ENCODE measurements at places on chromosomes 16 and 17. TPM values are rescaled to one million over a fixed set of nuclear protein-coding genes. Genes with fewer than 3 reads are reported as not detected.

DNA sequence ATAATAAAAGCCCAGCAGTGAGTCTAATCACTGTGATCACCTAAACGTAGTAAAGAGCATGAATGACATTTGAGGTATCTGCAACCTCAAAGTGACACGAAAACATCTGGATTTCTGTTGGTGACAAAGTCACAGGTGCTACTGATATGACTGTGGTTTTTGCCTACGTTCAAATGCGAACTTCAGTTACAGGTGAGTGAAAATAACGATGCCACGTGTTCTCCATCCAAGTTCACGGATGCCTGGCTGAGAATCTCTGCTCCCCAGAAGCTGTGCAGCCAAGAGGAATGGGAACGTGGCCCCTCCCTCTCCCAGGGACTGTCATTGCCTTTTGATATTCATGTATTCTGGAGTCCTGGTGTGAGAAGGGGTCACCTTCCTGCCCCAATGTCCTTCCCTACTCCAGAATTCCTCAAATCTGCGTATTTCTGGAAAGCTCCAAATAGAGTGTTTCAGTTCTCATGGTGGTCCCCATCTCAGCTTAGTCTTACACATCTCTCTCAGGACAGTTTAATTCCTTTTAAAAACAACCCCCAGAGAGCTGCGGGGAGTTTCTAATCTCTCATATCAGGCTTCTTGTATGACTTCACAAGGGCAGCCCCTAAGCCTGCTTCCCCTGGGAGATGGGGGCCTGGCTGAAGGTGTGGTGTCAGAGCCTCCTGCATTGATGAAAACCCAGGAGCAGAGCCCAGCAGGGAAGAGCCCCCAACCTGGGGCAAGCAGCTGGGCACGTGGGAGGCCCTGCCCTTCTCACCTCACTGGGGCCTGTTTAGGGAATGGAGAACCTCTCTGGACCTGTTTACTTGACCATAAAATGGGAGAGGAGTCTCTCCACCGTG lies 25.8 kb downstream of the PIK3R5 start:
- H3K4me1 ChIP-seq, result peaks cover 5% of the 10 kb centered on the region
- H3K27me3 ChIP-seq, result no peaks in the 10 kb centered on the region
- DNase-seq, result no peak
- no peak overlapping the region for H3K27ac ChIP-seq

MT1A gene
- total RNA-seq, result not detected

DNA sequence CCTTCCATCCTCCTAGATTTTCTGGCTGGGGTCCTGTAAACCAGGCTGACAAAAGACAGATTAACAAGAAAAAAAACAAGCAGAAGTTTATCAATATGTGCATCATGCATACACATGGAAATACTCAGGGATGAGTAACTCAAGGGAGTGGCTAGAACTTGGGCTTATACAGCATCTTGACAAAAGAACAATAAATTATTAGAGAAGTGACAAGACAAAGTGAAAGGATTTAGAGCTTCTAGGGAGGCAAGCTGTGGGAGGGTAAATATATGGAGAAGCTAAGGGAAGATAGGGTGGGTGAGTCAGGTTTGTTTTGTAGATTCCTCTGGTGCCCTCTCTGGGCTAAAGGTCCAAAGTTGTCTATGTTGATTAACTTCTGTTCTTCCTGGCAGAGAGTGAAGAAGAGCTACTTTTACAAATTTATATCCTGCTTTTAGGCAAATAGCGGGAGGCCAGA lies 48.0 kb upstream of the NDRG4 start:
- no peak overlapping the region for H3K4me3 ChIP-seq
- H3K36me3 ChIP-seq, result no peaks in the 10 kb centered on the region
- DNase-seq, result peak; percentile 22
- no peak overlapping the region for H3K27ac ChIP-seq

DNA sequence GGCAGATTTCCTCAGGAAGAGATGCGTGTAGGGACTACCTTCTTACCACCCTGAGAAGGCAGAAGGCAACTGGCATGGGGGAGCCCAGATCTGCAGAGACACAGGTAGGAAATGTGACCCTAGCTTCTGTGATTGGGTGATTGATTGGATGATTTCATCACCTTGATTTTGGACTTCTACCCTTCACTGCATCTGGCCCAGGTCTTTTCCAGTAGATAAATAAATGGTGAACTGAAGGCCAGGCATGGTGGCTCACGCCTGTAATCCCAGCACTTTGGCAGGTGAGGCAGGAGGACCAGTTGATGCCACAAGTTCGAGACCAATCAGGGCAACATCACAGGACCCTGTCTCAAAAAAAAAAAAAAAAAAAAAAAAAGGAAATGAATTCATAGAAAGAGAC lies 14.7 kb upstream of the SMURF2 start:
- DNase-seq, result no peak
- no peaks in the 10 kb centered on the region for H3K27me3 ChIP-seq
- peaks cover 15% of the 10 kb centered on the region for H3K4me1 ChIP-seq
- H3K36me3 ChIP-seq, result no peaks in the 10 kb centered on the region
- H3K4me3 ChIP-seq, result no peak overlapping the region
- no peak overlapping the region for H3K27ac ChIP-seq

DNA sequence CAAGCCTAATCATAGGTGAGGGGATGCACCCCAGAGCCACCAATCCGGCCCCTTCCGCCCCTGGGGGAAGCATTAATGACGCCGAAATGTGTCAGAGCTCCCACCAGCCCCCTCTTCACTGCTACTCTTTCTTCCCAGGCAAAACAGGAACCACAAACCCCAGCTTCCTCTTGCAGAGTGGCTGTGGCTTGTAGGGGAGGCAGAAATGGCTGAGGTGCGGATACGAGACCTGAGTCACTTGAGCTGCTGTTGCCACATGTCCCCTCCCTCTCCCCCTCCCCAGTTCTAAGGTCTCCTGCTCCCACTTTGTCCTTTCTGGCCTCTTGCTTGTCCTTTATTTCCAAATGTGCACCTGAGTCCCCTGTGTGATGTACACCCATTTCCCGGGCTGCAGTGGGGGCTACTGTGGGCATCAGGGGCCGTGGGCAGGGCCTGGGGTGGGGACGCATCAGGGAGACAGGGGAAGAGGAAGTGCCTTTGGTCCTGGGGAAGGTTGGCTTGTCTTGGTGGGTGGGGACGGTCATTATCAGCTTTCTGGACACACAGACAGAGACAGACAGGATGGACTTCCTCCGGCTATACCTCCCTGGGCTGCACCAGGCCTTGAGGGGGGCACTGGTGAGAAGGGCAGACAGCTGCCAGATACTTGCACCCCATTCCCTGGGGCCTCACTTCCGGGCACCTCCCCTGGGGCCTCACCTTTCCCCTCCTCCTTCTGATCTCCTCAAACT lies at the start of gene APOBR:
Gene APOBR (plus strand): TSS at position 523 of the 731 bp plus-strand sequence. CDS start 39 bp downstream, at position 562.
- H3K4me3 ChIP-seq, result no peak within 1 kb of the TSS
- peaks cover 12% of the 10 kb centered on the region for H3K36me3 ChIP-seq
- DNase-seq, result no peak

DNA sequence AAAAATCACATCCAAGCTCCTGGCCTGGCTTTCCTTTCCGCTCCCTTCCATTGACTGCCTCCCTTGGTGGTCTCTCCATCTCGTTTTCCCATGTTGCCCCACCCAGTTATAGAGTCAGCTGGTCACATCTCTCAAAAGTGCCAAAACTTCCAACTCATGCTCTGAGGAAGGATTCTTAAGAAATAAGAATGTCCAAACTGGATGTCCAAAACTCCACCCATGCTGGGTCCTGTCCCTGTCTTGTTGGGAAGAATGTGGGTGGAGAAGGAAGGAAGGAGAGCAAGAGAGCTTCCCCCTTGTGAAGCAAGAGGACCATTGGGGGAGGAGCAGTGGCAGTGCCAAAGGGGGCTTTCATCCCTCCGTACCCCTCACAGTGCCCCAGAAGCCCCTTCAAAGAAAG lies 44.6 kb upstream of the MAP3K14 start:
- no peak overlapping the region for H3K4me3 ChIP-seq
- H3K36me3 ChIP-seq, result no peaks in the 10 kb centered on the region
- H3K4me1 ChIP-seq, result peaks cover 4% of the 10 kb centered on the region
- DNase-seq, result no peak

- H3K4me3 ChIP-seq, result no peak overlapping the region
- peaks cover 30% of the 10 kb centered on the region for H3K27me3 ChIP-seq
- H3K27ac ChIP-seq, result no peak overlapping the region
- H3K4me1 ChIP-seq, result no peaks in the 10 kb centered on the region
- H3K36me3 ChIP-seq, result no peaks in the 10 kb centered on the region
These were observed 224.1 kb downstream of the GSG1L start for GRCh38 chr16:27839419-27839818.

ABCC12 gene
- not detected for total RNA-seq

DNA sequence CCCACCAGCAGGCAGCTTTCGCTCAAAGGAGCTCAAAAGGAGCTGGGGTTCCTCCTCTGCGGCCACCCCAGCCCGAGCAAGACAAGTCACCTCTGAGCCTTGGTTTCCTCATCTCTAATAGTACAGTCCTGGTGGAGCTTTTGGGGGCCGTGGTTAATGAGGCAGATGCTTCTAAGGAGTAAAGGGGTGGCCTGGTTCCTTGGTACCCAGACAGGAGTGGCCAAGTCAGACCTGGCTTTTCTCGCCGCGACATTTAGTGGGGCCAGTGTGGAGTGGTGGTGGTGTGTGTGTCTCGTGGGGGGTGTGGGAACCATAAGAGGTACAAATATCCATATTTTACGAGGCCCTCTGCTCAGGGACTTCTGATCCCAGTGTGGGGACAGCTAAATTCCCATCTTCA lies 6.7 kb downstream of the FOXF1 start:
- H3K27ac ChIP-seq, result no peak overlapping the region
- H3K27me3 ChIP-seq, result peaks cover 47% of the 10 kb centered on the region
- H3K36me3 ChIP-seq, result no peaks in the 10 kb centered on the region
- no peaks in the 10 kb centered on the region for H3K4me1 ChIP-seq
- H3K4me3 ChIP-seq, result no peak overlapping the region
- DNase-seq, result no peak

DNA sequence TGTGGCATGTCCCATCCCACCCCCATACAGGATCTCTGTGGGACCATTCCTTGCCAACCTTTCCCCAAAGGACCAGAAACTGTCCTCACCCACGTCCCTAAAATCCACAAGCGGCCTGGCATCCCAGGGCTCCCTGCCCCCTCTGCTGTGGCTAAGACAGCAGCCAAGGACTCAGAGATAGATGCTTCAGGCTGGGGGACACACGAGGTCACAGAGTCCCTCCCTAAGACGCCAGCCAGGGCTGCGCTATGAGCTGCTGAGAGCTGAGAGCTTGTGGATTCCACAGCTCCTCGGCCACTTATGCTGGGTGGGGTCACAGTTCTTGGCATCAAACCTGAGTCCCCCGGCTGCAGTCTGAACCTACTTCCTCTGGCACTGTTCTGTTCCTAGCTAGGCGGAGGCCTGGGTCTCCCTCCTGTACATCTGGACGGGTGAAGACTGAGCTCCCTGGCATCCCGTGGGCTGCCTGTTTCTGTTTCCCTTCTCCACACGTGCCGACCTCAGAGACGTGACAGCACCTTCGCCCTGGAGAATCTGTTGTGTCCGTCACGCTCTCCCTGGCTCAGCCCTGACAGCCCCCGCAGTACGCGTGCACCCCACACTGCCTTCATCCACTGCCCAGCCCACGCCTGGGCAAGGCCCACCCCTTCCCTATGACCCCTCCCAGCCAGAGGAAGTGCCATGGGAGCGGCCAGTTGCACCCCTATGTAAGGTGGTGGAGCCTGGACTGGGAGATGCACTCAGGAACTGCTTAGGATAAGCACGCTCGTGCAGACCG lies 61.2 kb downstream of the ENGASE start:
- H3K36me3 ChIP-seq, result no peaks in the 10 kb centered on the region
- no peak overlapping the region for H3K4me3 ChIP-seq
- peaks cover 89% of the 10 kb centered on the region for H3K27me3 ChIP-seq
- H3K4me1 ChIP-seq, result no peaks in the 10 kb centered on the region
